HL-60 (cell line): ENCODE measurements at places on chromosomes 11 and 22.

- DNase-seq, result peak; percentile 45
These were observed 562 bp downstream of the ZBED4 start for GRCh38 chr22:49853981-49854831.

DNA sequence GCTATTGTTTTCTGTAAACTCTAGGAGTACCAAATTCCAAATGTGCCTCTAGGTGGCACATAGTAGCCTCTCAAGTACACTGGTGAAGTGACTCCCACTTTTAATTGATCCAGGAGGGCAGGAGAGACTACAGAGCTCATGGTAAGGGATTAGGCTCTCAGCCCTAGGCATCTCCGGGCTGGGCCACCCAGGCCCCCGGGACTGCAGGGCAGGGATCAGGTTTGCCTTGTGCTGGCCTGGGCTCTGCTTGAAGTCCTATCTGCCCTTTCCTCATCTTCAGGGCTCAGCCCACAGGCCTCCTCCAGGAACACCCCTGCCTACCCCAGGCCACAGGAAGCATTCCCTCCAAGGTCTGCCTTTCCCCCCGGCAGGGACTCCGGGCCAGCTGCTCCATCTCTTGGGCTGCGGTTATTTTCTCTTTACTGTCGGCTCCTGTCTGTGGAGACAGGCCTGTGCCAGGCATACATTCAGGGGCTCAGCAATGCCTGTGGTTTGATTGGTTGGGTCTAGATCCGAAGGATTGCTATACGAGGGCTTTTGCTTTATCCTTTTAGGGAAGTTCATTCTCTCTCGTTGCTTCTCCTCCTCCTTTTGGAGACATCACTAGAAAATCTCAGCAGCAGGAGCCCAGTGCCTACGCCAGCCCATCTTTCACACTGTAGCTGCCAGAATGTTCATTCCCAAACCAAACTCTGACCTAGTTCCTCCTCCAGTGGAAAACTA, 32.8 kb downstream of the PARVA start:
- DNase-seq, result no peak

GRCh38 chr11:10653946-10654810, 39.4 kb downstream of the IRAG1 start:
- DNase-seq, result no peak

DNA sequence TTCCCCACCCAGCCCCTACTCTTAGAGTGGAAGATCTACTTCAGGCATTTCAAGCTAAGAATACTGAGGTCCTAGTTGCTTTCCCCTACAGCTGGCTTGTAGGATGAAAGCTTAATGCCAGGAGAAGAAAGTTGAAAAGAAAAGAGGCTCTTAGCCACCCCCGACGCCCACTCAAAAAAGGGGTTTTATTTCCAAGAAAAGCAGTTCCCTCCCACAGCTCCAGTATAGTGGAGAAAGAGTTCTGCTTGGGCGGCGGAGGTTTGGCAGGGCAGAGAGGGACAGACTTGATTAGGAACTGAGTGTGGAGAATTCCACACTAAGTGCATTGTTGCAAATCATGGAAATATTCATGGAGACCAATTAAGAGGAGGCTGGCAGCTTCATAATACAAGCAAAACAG, 470.9 kb downstream of the ETS1 start:
- DNase-seq, result no peak

GRCh38 chr11:129295746-129296145, 79.9 kb upstream of the BARX2 start:
- no peak for DNase-seq

- DNase-seq, result peak; percentile 99
These were observed 9.7 kb upstream of the AHNAK start for GRCh38 chr11:62556108-62556874.

DNA sequence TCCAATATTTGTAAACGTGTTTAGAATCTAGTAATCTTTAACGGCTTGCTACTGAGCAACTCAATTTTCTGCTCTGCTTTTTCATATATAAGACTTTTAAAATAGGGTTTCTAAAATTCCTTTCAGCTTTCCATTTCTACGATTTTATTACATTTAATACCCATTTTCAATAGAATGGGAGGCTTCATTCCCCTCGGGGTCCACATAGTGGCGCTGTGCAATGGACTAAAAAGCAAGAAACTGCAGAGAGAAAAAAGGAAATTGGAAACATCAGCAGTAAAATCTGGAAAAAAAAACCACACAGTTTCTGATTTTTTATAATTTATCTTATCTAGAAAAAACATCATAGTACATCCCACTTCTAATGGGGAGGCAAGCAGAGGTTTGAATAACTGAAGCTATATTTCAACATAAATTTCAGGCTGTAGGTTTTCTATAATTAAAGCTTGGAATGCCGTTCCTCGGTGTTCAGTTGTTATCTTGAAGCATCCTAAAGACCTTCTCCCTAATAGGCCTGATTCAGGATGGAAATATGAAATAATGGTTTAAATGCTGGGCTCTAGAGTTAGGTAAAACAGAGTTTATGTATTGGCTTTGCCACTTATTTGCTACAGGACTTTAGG, 18.7 kb upstream of the JHY start:
- no peak for DNase-seq
